Prostate gland (tissue), 2 donors: ENCODE measurements at places on chromosomes 11 and 22. TPM values are rescaled to one million over a fixed set of nuclear protein-coding genes. Genes with fewer than 3 reads are reported as not detected.

APOBEC3F gene
- 28.3 TPM for total RNA-seq

NCF4 gene
- total RNA-seq, result 3.5 TPM

DNA sequence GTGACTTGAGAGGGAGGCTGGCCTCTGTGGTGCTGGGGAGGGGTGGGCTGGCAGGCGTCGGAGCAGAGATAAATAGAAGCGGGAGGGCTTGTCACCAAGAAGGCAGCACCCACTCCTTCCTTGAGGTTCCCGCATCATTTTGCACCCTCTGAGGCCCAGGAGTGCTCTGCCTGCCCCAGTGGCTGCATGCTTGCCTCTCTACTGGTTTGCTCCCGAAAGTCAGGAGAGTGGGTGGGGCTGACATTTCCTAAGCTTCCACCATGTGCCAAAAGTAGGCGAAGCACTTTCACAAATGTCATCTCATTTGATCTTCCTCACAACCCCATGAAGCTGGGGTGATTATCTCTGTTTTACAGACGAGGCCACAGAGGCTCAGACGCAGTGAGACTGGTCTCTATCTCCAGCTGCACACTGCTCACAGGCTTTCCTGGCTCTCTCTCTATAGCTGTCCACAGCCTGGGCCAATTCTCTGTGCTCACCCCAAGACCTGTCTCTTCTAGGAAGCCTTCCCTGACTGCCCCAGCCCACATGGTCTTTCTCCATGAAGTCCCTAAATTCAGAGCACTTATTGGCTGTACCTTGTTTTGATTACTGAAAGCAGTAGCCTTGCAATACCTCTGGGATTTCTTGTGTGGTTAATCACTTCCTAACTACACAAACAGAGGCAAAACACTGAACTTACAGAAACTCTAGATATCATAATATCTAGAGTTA lies 2.6 kb upstream of the UCP3 start:
- no peak for DNase-seq

GRCh38 chr11:95832763-95833162 lies 42.5 kb downstream of the CEP57 start:
- DNase-seq, result no peak

GRCh38 chr11:74717221-74717969 lies 13.8 kb downstream of the CHRDL2 start:
- DNase-seq, result no peak

GRCh38 chr11:94647926-94648325 lies 80.8 kb downstream of the PIWIL4 start:
- no peak for DNase-seq

DNA sequence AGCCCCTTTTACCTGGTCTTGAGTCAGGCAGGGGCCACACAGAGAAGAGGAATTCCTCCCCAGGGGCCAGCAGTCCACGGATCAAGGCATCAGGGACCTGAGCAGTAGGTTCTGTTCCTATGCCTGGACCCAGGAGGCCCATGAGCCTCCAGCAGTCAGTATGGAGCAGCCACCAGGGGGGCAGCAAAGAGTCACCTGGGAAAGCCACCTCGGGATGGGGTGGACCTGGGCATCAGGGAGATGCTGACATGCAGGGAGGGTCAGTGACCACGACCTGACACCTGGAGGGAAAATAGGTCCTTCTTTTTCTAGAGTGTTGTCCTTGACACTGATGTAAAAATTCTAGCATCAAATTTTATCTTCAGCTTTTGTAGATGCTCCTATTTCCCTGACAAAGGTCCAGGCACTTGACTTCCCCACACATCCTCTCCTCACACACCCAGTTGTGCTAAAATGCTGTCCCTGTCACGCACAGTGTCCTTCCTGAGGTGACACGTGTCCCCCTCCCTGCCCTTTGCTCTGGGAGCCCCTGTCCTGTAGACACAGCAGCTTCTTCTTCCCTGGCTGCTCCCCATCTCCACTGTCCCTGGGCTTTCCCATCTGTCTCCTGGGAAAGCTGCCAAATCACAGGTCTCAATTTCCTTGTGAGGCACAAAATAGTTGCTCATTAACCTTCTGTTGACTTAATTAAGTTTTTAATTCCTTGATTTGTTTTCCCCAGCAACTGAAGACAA lies 70.0 kb upstream of the IGLL5 start:
- DNase-seq, result no peak
